ENCODE measurements at places on chromosomes 7 and 10.

DNA sequence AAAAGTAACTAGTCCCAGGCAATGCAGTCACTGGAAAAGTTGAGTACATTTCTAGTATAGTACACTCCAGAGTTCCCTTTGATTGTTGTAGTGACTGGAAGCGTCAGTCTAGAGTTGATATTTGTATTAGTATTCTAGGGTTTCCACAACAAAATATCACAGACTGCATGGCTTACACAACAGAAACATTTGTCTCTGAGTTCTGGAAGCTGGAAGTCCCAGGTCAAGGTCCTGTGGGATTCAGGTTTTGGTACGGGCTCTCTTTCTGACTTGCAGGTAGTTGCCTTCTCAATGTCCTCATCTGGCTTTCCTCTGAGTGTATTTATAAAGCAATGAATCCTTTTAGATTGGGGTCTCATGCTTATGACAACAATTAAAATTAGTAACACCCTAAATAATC lies 1119.1 kb upstream of the PHF14 start:
- DNase-seq: no peak

DNA sequence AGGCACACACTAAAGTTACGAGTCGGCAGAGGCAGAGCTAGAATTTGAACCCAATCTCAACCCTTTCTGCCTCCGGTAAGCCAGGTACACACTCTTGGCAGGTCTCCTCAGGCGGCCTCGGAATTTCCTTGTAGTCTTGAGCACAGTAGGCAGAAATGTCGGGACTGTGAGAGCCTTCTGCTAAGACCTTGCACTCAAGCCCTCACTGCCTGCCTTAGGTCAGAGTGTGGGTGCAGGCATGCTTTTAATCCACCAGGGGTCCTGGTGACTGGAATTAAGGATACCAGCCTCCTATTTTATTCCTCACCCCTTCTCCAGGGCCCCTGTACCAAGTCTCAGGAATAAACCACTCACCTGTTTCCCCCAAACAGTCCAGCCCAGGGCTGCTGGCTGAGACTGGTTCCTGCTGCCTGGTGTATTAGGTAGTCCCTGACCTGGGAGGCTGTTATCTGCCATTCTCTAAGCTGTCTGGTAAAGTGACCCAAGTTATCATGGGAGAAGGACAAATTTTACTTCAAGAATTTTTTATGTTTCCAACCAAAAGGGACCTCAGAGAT lies 855 bp downstream of the ATP6V1F start:
- no peak for DNase-seq

GRCh38 chr10:126902157-126902556 lies 3.1 kb upstream of the DOCK1 start:
- no peak for DNase-seq

GRCh38 chr10:102504179-102504975 lies 605 bp downstream of the SUFU start:
- no peak for DNase-seq

DNA sequence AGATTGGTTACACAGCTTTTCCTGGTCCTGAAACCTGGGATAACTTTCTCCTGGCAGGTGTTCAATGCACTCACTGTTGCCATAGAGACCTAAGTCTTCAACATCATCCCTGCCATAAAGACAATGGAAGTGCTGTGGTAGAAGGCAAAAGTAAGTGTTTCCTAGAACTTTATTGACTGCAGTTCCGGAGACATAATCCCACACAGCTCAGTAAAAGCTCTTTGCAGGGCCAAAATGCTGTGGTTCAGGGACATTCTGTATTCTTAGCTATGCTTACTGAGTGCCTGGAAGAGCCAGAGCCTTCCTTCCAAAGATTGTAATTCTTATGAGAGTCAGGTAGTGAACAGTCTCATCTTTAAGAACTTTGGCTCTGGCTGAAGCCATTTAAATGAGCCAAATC lies 5.3 kb downstream of the WIPF3 start:
- DNase-seq: no peak

- no peak for DNase-seq
These were observed 218.0 kb upstream of the IGFBP3 start for GRCh38 chr7:46139079-46139478.

- no peak for DNase-seq
These were observed 9.9 kb upstream of the SMKR1 start for GRCh38 chr7:129492391-129492790.

DNA sequence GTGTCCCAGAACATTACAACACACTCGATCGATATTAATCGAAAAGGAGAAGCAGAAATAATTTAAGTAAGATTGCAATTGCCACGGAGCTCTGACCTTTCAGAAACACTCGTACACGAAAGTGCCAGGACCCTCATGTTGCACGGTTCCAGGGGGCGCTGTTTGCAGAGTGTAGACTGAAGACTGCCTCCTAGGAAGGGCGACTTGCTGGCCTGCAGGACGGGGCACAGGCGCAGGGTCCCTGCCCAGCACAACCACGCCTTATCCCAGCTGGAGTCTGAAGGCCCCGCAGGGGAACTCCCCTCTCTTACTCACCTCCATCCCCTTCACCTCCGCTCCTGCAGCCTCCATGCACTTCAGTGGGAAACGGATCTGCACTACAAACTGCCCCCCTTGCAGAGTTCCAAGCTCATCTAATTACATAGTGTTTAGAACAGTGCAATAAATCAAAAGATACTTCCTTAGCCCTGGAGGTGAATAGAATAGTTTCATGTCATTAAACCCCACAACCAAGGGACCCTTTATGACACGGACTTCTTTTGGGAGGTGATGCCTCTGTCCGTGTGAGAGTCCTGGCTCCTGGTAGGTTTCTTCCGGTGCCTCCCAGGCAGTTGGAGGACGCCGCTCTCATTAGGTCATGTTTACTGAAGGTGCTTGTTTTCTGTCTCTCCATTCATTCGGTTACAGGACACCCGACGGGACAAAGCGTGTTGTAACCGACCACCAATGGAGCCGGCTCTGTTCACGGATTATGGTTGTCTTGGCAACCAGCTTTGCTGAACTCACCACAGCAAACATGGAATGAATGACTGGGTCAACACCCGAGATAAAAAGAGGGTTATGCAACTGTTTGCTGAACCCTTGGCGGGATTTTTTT lies 262.2 kb downstream of the BAMBI start:
- DNase-seq: peak; percentile 9

- DNase-seq: no peak
These were observed 95.3 kb downstream of the ELFN1 start for GRCh38 chr7:1765336-1765735.

DNA sequence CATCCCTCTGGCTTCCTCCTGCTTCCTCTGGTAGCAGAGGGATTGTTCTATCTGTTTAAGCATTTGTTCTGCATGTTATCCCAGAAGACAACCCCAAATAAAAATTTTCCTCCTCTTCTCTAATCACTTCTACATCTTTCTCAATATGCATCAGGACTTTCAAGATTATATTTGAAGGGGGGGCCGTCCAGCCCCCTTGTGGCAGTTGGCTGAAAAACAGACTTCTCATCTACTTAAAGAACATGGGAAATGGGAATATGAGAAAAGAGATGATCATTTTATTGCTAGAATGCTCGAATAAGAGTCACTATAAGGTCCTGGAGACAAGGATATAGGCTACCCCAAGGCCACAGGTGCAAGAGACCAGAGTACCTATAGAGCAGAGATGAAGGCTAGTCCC lies 466.0 kb downstream of the REEP3 start:
- no peak for DNase-seq

GRCh38 chr10:13891128-13892000 lies 304.6 kb downstream of the PRPF18 start:
- DNase-seq: no peak

- no peak for DNase-seq
These were observed 251.5 kb downstream of the DOCK4 start for GRCh38 chr7:111954474-111955381.

- DNase-seq: no peak
These were observed 119.5 kb upstream of the CAV2 start for GRCh38 chr7:116380025-116380424.

GRCh38 chr7:140542228-140542603 lies 62.9 kb upstream of the MKRN1 start:
- no peak for DNase-seq

- DNase-seq: no peak
These were observed 41.5 kb upstream of the SMIM30 start for GRCh38 chr7:113159746-113160339.

DNA sequence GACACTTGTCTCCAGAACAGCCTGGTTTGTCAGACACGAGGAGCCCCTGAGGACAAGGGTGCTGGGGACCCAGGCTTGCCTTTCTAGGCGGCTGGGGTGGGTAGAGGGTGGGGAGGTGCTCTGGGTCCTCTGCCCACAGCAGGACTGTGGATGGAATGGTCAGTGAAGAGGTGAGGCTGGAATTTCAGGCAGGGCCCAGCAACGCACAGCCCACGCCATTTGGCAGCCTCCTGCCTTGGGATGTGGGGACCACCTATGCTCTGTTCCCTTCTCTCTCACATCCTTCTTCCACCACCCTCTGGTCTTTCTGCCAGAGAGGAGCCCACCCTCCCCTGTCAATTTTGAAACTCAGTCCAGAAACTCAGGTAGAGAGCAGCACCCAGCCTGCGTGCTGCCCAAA lies 103.2 kb downstream of the CXCL12 start:
- DNase-seq: no peak

DNA sequence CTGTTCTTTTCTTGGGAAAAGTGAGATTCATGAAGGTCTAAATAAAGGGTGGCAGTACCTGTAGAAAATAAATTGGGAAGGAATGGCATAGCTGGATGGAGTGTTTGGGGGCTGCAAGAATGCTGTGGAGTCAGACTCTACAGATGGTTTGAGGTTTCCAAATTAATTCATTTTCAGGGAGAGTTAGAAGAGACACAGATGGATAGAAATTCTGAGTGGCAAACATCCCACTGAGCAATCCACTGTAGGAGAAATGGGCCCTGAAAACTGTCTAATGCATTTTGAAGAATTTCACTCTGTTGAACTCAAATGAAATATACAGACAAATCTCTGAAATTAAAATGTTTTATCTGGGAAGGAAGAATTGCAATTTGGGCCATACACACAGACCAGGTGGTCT lies 16.9 kb upstream of the NFE2L3 start:
- no peak for DNase-seq

DNA sequence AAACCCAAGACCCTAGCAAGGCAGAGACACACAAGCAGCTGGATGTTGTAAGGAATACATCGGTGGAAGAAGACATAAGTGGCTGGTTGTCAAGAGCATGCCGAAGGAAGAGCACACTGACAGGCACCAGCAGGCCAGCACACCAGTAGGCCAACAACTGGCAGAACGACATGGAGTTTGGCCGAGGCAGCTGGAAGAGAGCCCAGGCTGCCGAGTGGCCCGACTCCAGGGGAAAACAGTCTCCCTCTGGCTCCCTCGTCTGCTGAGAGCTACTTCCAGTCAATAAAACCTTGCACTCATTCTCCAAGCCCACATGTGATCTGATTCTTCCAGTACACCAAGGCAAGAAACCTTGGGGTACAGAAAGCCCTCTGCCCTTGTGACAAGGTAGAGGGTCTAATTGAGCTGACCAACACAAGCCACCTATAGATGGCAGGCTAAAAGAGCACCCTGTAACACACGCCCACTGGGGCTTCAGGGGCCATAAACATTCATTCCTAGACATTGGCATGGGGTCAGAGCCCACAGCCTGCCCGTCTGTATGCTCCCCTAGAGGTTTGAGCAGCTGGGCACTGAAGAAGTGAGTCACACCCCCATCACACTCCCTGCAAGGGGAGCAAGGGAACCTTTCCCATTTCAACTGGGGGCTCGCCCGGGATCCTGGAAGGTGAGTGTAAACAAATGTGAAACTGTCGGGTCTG lies 14.7 kb upstream of the TNS3 start:
- peak; percentile 42 for DNase-seq

DNA sequence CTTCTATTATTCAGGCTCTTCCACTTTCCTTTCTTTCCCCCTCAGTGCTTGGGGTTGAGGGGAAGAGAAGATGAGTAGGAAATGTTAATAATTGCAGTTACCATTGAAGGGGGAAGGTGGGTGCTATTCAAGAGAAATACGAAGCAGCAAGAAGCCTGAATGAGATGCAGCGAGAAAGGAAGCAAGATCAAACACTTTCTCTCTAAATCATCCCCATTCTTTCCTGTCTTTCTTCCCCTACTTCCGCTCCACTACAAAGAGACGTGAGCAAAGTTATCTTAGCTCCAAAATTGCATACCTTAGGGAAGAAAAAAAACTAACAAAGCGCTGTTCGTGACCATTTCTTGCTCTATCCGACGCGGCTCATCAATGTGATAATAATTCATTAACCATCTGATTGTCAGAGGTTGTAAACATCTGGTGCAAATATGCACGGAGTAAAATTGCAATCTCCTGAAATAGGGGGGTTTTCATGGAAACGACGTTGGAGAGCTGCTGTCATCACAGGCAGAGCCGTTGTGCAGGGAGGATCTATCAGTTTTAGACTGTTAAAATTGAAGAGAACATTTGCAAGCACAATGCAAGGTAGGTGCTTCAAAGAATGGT lies 15.2 kb upstream of the PARD3 start:
- no peak for DNase-seq

GRCh38 chr7:8564281-8564680 lies 130.9 kb downstream of the NXPH1 start:
- no peak for DNase-seq

Measured in anterior cingulate cortex (tissue), 58 donors.